ENCODE measurements at places on chromosomes 11 and 22.

GRCh38 chr11:76806131-76806530, 23.0 kb downstream of the TSKU start:
- no peak for DNase-seq

- no peak for DNase-seq
Measured at GRCh38 chr22:46964773-46965550, 202.5 kb downstream of the TBC1D22A start.

GRCh38 chr11:65392186-65392829, 5.9 kb downstream of the FRMD8 start:
- DNase-seq: no peak

DNA sequence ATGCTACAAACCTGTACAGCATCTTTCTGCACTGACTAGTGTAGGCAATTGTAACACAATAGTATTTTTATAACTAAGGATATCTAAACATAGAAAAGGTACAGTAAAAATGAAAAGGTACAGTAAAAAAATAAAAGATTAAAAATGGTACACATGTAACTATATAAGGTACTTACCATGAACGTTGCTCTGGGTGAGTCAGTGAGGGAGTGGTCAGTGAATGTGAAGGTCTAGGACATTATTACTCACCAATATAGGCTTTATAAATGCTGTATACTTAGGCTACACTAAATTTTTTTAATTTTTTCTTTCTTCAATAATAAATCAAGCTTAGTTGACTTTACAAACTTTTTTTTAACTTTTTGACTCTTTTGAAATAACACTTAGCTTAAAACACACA, 59.9 kb downstream of the EIF3M start:
- DNase-seq: no peak
